Fibroblast of pulmonary artery (primary cell): ENCODE measurements at places on chromosomes 5 and 9.

DNA sequence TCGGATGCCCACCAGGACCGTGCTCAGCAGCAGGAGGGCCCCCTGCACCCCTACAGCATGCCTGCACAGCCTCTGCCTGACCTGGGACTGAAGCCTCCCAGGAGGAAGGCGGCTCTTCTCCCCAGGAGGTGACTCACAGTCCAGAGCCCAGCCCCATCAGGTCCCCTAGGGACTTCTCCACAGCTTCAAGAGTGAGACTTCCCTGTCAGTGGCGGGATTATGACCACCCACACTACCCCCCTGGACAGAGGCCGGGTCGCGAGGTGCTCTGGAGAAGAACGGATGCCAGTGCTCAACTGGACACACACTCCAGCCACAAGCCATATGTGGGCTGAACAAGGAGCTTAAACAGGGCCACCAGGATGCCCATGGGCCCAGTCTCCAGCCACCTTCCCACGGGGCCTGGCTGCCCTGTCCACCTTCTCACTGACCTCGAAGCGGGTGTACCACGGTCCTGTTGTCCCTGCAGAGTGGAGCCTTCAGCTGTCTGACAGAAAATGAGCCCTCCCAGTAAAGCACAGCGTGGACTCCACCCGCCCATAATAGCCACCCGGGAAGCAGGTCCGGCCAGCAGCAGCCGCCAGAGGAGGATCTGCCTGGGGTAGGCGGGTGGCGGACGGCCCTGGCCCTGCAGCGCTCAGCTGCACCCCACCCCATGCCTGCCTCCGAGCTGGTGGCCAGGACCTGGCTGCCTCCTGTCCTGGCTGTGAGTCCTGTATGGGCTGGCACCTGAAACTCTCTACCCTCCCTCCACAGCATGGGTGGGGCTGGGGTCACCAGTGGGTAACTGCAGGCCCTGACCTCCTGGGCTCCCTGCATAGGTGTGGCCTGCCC, 54.7 kb downstream of the SEMA4D start:
- DNase-seq, result peak; percentile 4

- DNase-seq, result peak; percentile 62
These were observed 129.4 kb downstream of the EDIL3 start for GRCh38 chr5:84255315-84255714.

DNA sequence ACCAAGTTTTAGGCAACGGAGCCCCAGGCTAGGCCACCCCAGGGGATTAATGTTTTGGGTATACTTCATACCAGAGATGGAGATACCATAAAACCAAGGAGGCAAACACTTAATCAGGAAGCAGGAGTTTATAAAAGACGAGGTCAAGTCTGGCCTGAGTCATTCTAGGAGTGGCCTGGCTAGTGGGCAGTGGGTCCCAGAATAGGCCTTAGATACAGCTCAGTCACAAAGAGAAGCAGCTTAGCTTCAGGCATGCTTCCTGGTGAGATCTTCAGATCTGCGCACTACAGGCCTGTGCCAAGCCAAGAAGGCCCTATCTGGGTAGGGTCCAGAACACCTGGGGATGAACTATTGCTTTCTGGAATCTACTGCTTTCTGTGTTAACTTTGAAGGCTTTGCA, 20.6 kb upstream of the NR5A1 start:
- DNase-seq, result no peak

GRCh38 chr5:41482173-41482572, 28.2 kb downstream of the PLCXD3 start:
- no peak for DNase-seq

DNA sequence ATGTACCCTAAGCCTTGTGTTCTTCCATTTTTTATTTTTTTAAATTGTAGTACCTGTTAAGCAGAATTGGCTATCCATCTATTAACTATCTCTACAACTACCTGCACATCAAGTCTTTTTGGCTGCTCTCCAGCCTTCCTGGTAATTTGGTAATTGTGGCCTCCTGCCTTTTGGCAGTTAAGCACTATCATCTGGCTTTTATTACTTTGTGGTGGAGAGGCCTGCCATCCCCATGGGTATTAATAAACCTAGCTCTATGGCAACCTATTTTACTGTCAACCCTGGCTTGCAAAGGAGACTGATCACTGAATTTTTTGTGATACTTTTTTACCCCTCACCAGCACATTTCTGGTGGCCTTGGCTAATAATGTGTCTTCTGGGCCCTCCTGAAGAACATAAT, 20.5 kb downstream of the SELENOP start:
- DNase-seq, result no peak

DNA sequence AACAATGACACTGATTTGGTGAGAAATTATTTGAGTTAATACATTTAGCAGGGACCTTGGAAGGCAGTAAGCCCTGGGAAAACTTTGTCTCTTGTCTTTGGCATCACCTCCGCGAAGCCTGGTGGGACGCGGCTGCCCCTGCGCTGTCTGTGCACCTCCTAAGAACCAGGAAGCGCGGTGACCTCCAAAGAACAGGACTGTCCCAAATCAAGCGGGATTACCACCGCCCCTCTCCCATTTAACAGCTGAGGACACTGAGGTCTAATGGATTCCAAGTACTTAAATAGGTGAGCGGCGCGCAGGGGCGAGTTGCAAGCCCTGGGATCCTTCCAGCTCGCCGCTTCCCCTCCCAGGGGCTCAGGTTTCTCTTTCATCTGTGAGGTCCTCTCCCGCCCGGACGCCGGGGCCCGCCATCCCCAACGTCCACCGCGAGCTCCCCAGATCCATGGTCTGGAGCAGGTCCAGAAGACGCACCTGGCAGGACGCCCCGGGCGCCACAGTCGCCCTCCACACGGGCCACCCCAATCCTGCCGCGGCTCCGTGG, 432 bp downstream of the STARD4 start:
- DNase-seq, result peak; percentile 40

DNA sequence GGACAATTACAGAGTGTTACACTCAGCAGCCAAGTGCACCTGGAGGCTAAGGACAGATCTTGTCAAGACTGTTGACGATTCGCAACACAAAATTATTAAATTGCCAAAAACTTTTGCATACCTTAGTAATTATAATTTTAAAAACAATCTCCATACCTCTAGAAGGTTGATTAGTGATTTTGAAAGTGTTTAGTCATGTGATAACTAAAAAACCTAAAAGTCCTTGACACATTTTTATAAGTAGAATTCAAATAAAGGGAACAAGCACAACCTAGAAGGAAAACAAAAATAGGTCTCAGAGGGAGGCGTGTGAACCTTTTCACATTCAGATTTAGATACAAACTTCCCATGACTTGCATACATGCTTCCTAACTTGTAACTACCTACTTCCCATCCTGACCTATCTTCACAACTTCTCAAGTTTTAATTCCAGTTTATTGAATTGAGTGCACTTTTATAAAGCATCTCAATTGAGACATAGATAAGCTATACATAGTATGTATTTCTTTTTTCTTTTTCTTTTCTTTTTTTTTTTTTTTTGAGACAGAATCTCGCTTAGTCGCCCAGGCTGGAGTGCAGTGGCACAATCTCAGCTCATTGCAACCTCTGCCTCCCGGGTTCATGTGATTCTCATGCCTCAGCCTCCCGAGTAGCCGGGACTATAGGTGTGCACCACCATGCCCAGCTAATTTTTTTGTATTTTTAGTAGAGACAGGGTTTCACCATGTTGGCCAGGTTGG, 5.8 kb downstream of the ZNF367 start:
- no peak for DNase-seq

GRCh38 chr9:71524996-71525580, 243.2 kb downstream of the CEMIP2 start:
- DNase-seq, result no peak

DNA sequence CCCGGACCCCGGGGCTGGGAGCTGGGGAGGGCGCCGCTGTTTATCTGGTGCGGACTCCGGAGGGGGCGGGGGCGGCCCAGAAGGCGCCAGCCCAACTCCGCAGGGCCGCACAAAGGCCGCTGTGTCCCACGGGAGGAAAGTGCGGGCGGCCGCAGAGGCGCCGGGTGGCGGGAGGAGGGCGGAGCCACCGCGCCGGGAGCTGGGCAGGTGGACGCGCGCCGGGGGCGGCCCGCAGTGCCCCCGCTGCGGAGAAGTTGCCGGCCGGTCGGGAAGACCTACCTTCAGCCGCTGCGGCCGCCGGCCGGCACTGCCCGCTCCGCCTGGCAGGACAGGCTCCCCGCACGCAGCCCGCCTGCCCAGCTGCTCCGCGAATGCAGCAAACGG, 43.6 kb downstream of the NACC2 start:
- DNase-seq, result no peak

DNA sequence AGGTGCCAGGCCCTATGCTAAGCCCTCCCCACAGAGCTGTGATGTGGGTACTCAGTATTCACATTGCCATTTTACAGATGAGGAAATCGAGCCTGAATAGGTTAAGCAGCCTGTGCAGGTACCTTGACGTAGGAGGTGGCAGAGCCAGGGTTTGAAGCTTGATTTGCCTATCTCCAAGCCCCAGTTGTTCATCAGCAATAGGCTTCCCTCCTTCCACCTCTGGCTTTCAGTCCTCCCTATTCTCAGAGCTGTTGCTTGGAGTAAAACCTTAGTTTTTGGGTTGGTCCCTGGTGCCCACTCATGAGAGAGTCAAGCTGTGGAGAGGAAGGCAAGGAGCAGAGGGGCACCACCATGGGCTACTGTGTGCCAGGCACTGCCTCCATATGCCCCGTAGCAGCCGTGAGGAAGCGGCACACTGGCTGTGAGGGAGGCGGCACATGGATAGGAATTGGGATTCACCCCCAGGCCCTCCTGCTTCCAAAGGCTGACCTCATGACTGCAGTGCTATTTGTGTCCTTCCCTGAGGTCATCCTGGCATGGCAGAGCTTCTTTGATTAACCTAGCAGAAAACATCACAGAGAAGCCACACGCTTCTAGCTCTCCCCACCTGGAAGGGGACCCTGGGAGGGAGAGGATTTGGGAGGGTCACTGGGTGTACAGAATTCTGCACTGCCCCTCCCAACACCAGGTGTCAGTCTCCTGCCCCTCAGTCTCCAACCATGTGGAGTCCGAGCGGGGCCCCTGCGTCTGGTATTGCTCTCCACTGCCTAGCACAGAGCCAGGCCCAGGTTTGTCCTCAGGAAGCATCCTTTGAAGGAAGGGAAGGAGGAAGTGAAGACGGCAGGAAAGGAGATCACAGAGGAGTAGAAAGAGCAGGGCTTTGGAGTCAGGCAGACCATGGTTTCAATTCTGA, 109.8 kb downstream of the RGS3 start:
- DNase-seq, result no peak

- DNase-seq, result no peak
These were observed 20.8 kb downstream of the CKMT2 start for GRCh38 chr5:81253875-81254274.

DNA sequence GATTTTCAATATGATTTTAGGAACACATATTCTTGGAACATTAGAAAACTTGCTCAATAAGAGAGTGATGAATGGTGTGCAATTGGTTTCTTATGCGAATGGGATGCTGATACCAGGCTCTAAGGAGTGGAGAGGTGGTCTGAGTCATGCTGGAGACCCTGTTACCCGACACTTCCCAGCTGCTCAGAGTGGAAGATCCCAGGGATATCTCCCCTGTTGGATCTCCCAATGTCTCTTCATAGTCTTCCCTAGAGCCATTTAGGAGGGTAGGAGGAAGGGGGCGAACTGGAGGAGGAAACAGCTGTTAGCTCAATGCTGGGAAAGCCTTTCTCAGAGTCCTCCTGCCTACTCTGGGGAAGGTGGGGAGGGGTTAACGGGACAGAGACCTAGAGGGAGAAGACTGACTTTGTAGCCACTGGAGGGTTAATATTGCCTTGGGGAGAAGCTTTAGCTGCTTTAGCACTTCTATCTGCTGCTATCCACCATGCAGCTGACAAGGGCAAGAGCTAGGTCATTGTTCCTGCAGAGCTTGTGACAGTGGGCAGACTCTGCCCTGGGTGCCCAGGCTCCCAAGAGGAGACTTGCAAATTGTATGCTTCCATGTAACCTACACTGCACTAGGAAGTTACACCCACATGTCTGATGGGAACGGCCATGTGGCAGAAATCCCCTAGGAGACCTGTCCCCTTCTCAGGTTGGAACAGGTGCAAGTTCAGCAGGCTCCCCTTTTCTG, 301.0 kb downstream of the GADD45G start:
- DNase-seq, result no peak

DNA sequence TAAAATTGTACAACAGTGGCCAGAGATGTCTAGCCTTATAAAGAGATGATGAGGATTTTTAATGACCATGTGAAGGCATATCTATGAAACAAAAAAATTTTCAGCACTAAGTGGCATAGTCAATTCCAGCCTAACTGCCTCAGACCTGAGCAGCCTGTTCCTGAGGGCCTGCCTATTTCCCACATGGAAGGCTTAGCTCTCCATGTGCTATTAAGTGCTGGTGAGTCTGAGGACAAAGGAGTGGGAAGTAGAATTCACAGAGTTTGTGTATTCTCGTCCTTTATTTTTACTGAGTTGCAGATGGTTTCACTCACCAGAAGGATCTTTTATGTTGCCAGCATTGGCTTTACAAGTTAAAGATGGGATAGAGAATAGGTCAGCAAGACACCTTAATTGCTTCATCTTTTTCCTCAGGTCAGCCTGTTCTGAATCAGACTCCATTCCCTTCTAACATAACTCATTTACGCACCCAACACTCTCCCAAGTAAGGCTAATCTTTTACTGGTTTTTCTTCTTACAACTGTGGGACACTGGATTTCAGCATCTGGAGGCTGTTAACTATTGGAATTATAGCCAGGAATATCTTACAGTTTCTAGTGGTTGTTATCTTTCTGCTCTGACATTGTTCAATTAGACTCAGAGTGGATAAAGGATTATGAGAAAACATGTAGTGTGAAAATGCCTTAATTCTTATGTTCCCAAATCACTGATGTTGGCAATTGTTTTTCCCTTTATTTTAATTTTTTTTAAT, 76.8 kb downstream of the ISOC1 start:
- no peak for DNase-seq

GRCh38 chr5:77133061-77133758, 46.1 kb upstream of the ZBED3 start:
- DNase-seq, result peak; percentile 97

GRCh38 chr5:144436007-144436406, 265.3 kb downstream of the KCTD16 start:
- DNase-seq, result no peak

- DNase-seq, result no peak
These were observed 26.5 kb downstream of the OGN start for GRCh38 chr9:92377876-92378275.

DNA sequence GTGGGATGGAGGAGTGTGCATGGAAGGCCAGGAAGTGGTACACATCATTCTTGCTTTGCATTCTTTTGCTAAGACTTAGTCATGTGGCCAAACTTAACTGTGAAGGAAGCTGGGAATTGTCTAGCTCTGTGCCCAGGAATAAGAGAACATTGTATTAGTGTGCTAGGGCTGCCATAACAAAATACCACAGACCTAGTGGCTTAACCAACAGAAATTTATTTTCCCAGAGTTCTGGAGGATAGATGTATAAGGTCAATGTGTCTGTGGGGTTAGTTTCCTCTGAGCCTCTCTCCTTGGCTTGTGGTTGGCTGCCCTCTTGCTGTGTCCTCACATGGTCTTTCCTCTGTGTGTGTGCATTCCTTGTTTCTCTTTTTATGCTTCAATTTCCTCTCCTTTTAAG, 32.4 kb downstream of the NNT start:
- peak; percentile 15 for DNase-seq

GRCh38 chr9:8384091-8384490, 584.5 kb upstream of the DMAC1 start:
- no peak for DNase-seq

GRCh38 chr5:32735512-32735911, 24.4 kb downstream of the NPR3 start:
- DNase-seq, result no peak

GRCh38 chr5:155679530-155679929, 647.4 kb upstream of the SGCD start:
- no peak for DNase-seq

- no peak for DNase-seq
These were observed 217.0 kb downstream of the AP3B1 start for GRCh38 chr5:78077369-78078068.

GRCh38 chr9:98887918-98888510, 55.7 kb upstream of the COL15A1 start:
- DNase-seq, result peak; percentile 33
